ENCODE measurements at places on chromosomes 6 and 20. TPM values are rescaled to one million over a fixed set of nuclear protein-coding genes. Genes with fewer than 3 reads are reported as not detected.
A peak's percentile ranks its signal among the peaks of the same experiment; 100 is the strongest.

The ZCCHC3 gene
- total RNA-seq: 13.8 TPM

The AIF1 gene
- not detected for total RNA-seq

The BRPF3 gene
- 7.9 TPM for total RNA-seq

The UST gene
- 23.3 TPM for total RNA-seq

The PI3 gene
- 1.5 TPM for total RNA-seq

The SPINT3 gene
- total RNA-seq: not detected

The DLL1 gene
- 0.86 TPM for total RNA-seq

The SLC35F1 gene
- not detected for total RNA-seq

- DNase-seq: peak; percentile 67
Measured at GRCh38 chr6:89432875-89433251, at the start of gene ANKRD6. Gene ANKRD6 (plus strand): TSS chr6:89433152. CDS start chr6:89566977, 133,825 bp downstream.

DNA sequence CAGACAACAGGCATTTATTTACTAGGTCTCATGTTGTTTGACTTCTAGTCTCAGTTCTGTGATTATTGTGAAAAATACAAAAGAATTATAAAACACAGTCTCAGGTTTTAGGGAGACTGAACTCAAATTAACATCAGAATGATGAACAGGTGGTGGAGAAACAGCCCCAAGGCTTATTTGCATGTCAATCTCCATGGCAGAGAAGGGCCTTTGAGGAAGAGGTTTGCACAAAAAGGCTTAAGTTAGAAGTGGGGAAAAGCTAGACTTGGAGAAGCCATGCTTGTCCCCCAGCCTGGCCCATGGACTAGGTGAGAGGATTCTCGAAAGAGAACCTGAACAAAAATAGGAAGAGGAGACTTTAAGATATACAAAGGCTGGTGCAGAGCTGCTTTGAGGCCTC, 183.3 kb downstream of the EDN1 start:
- no peak for DNase-seq

DNA sequence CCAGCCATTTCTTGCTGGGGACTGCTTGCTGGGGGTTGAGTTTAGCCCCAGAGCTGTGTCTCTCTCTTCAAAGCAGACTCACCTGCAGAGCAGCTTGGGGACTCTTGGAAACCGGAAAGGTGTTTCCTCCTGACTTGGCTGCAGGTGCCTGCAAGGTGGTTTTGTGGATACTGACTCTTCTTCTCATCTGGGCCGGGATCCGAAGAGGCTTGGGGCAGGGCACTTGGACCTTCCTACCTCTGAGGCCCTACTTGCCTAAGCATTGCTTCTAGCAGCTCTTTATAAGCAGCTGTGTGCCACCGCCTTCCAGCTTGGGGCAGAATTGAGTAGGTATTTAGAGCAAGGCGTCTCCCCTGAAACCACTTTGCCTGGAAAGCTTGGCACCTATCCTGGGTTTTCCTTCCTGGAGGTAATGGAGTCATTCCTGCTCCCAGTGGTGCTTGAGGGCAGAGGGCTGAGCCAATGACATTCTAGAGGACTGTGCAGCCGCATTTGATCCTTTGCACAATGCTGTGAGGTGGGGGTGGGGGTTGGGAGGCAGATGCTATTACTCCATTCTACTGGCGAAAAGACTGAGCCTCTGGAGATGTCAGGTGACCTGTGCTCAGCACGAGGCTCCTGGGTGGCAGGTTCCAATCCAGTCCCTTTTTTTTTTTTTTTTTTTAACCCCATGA, 3.4 kb upstream of the CTSZ start:
- no peak for DNase-seq

DNA sequence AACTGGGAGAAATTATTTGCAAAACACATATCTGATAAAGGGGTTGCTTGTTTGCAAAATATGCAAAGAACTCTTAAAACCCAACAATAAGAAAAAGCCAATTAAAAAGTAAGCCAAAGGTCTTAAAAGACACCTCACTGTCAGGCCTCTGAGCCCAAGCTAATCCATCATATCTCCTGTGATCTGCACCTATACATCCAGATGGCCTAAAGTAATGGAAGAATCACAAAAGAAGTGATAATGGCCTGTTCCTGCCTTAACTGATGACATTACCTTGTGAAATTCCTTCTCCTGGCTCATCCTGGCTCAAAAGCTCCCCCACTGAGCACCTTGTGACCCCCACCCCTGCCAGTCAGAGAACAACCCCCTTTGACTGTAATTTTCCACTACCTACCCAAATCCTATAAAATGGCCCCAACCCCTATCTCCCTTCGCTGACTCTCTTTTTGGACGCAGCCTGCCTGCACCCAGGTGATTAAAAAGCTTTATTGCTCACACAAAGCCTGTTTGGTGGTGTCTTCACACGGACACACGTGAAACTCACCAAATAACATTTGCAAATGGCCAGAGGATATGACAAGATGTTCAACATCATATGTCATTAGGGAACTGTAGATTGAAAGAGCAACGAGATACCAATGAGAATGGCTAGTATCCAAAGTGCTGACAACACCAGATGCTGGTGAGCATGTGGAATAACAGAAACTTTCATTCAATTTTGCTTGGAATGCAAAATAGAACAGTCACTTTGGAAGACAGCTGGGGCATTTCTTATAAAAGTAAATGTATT, 565.0 kb upstream of the ADGRB3 start:
- no peak for DNase-seq

DNA sequence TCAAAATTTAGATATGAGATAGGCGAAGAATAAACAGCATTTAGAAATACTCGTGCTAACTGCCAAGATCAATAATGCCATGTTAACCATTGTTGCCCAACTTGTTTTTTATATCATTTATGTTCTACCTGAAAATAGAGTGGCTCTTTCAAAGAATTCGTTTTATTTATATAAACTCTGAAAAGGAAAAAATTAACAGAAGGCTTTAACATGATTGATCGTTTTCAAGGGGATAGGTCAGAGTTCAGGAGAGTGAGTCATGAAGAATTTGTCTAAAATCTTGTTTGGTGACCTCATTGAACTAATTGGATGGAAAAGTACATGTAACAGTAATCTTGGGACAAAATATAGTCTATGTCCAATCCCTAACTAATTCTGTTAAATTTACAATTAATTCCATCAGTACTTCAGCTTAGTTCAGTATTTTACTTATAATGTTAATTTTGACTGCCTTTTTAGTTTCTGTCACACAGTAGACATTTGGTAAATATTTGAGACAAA, 11.1 kb upstream of the ELOVL2 start:
- no peak for DNase-seq

DNA sequence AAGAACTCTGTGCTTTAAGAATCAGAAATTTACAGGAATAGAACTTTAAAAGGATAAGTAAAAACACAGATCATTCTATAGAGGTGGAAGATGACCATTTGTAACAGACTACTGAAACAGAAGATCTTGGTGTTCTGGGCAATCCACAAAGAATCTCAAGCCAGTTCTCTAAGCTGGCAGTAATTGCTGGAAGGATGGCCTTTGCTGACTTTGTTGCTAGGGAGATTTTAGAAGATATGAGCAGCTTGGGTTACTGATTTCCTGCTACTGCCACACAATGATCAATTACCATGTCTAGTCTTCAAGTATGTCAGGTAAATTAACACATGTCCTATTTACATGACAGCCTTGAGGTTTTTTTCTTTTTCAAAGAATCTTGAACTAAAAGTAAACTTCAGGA, 31.1 kb downstream of the SNAP91 start:
- DNase-seq: no peak

GRCh38 chr6:106894978-106895702, 79.4 kb downstream of the CD24 start:
- peak; percentile 22 for DNase-seq

DNA sequence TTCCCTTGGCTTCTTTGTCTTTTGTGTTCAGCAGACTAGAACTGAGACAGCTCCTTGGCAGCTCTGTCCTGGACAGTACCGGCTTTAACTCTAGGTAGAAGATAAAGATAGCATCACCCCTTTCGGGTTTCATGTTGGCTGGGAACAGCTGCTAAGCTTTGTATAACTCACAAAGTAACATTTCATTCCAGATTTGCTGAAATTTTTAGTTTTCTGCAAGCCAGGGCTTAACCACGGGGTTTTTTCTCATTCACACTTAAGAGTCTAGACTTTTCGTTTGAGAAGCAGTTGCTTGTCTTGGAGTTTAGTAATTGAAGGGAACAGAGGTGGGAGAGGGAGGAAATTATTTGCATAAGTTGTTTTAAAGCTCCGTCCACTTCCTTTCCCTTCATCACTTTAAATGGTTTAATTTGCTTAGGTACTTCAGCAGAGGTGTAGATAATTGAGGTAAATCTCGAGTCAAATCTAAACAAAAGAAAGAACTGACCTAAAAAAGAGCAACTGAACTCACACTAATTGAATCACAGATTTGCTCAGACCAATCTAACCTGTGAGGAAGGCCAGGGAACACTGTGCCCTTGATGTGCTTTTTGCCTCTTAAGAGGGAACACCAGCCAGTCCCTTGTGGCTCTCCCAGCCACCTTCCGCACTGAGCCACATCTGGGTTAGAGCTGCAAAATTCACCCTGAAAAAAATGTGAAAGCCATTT, 48.3 kb downstream of the RREB1 start:
- DNase-seq: peak; percentile 40

GRCh38 chr20:49668181-49668877, 45.3 kb downstream of the B4GALT5 start:
- DNase-seq: no peak

GRCh38 chr6:35359744-35360348, 17.5 kb downstream of the PPARD start:
- DNase-seq: peak; percentile 87

- DNase-seq: peak; percentile 19
Measured at GRCh38 chr6:157438611-157439111, 57.7 kb downstream of the ZDHHC14 start.

DNA sequence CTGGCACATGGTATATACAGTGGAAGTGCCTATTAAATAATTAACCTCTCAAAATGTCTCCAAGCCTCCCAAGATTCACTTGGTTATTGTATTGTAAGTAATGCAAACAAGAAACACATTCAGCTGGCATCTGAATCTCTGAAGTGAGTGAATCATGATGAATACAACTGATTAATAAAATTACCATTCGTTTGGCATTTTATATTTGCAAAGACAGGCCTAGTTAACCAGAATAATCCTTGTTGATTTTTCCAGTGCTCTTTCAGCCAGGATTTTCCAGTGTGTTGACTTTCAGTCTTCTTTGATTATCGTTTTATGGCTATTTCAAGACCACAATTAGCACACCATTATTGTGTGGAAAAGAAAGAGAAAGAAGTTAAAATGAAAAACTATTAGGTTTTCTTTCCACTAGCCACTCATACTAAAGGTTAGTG, 20.3 kb downstream of the SLC22A2 start:
- DNase-seq: peak; percentile 18

GRCh38 chr6:167699141-167699931, 127.4 kb upstream of the AFDN start:
- DNase-seq: peak; percentile 31

DNA sequence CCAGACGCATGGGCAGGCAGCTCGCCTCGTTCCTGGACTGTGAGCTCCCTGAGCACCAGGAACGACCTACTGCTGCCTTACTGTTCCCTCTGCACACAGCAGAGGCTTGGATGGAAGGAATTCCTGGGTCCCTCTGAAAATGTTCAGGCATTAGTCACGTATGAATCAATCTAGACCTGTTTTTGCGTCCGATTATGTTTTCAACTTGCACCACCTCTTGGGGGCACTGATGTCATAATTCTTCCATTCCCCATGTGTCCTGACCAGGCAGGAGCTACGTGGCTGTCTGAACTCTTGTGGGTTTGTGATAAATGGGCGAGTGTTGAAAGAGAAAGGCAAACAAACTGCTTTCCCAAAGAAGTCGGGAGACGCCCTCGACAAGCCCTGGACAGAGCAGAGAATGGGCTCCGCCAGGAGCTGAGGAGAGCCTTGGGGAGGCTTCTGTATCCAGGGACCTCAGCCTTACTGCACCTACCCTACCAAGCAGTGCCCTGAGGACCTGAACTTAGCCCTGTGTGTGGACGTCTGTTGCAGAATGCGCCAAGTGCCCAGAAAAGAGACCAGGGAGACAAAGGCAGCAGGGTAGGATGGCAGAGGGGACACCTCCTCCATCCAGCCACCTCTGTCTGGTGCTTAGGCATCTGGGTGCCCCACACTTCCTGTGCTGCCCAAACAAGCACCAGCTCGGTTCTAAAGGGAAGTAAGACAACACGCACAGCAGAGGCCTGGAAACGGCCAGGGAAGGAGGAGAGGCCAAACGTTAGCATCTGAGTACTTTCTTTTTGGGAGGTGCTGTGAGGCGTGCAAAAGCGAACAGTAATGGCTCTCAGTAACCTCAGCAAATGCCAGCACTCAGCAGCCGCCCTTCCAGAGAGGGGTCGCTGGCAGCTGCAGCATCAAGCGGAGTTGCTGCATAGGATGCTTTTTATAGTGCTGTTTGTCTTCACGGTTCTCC, 124.2 kb downstream of the LY86 start:
- DNase-seq: peak; percentile 95

GRCh38 chr6:105301756-105302616, 100.9 kb downstream of the PREP start:
- peak; percentile 16 for DNase-seq

DNA sequence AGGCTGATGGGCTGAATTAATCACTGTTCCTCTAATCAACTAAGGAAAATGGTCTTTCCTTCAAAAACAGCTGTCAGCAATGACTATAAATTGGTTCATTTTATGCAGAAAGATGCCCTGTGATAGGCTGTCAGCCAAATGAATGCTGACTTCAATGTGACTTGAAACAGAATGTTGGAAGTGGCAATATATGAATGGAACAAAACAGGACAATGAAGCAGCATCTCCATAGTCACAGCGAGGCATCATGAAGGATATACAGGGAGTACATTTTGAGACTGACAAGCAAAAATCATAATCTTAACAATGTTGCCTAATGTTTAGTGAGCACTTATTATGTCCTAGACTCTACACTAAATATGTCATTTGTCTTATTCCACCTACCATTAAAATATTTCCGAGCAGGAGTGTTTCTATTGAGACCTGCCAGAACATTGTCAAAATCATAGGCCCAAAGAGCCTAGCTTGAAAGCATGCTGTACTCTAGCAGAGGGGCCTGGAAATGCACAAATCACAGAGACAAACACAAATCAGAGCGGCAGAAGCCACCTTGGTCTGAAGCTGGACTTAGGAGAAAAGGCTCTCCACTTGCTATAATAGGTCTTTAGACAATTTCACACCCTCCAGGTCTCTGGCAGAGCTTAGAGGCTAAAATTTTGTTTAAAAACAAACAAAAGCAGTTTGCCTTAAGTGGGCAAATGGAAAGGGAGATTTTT, 63.3 kb downstream of the FAM50B start:
- DNase-seq: peak; percentile 35

All from GM23248 (cell line).